ENCODE measurements at places on chromosomes 11 and 22. TPM values are rescaled to one million over a fixed set of nuclear protein-coding genes. Genes with fewer than 3 reads are reported as not detected.

Gene MUC6
- 0.10 TPM for total RNA-seq

Gene BMAL1
- 8.8 TPM for total RNA-seq

Gene FEN1
- total RNA-seq = 75.8 TPM

Gene MN1
- total RNA-seq = 1.7 TPM

Gene POTEH
- 0.29 TPM for total RNA-seq

Gene FGF19
- total RNA-seq = not detected

Gene HEPHL1
- 0.10 TPM for total RNA-seq

Gene TSPAN18
- 0.96 TPM for total RNA-seq

Gene MAP6
- not detected for total RNA-seq

Gene P2RY2
- total RNA-seq = 1.3 TPM

Gene KRTAP5-1
- total RNA-seq = not detected

Gene SPA17
- total RNA-seq = 21.7 TPM

Data from RPMI7951 (cell line).